ENCODE measurements at places on chromosomes 2 and 18.

DNA sequence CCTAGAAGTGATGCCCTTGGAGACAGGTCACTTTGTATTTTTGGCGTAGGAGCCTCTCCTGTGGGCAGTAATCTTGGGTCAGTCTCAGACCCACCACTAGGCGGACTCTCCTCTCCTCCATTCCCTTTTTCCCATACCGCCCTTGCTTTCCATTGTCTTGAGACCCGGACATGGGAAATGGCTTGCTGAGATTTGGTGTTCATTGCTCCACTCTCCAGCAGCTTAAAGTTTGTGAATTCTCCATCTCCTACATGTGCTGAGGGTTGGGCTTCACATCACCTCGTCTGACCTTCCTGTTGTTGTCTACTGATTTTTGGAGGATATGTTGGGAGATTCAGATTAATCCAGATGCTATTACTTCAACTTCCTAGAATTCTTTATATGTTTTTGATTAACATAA lies 159.2 kb upstream of the RAB12 start:
- no peak for DNase-seq

GRCh38 chr2:224545884-224546644 lies 39.1 kb downstream of the CUL3 start:
- no peak for DNase-seq

DNA sequence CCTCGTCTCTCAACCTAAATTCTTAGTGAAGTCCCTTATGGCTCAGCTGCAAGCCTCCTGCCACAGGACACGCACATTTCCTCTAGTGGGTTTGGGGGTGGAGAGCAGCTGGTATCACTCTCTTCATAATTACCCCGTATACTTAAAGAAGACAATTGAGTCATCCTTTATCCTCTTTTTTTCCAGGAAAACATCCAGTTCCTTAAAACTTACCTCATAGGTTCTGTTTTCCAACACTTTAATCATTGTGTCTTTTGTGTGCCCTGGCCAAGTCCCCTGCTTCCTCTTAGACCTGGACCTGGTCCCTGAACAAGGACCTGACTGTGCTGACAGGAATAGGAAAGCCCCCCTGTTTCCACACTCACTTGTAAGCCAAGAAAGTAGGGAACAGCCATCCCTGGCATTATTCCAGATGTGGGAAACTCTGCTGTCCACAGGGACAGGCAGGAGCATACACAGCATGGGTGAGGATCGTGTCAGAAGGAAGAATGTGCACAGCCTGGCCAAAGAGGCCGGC lies 42.3 kb upstream of the MYO1B start:
- DNase-seq = no peak

- no peak for DNase-seq
Observed at GRCh38 chr18:9177466-9177865, 40.9 kb downstream of the ANKRD12 start.

- DNase-seq = no peak
Observed at GRCh38 chr2:117851969-117852368, 37.5 kb downstream of the DDX18 start.

DNA sequence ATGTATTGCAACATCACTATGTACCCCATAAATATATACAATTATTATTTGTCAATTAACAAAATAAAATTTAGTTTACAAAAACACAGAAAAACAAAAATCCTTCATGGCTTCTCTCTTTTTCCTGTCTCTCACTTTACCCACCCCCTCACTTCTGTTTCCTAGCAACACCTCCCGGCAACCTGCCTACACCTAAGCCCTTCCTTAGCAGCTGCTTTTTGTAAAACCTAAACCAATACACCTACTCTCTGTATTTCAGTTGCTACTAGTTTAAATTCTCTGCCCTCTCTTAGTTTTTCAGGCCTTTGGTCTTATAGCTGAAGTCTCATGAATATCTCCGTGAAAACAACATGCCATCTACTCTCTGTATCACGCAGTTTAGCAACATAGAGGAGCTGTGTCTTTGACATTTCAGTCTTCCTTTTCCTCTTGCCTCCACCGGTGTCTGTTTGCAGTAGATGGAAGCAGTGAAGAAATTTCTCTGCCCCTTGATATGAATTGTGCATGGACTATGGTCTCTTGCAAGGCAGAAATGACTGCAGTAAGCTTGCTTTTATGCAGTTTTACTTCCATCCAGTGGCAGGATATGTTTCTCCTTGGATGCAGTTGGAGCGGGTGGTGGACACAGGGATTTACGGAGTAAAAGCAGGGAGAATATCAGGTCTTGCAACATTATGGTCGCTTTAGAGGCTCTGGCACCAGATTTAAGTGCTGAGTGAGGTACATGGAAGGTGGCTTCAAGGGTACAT lies 42.0 kb upstream of the ZDBF2 start:
- DNase-seq = peak; percentile 56

- DNase-seq = no peak
Observed at GRCh38 chr2:212441821-212442220, 96.8 kb downstream of the ERBB4 start.

GRCh38 chr2:83567551-83567950 lies 891.5 kb downstream of the SUCLG1 start:
- DNase-seq = no peak

DNA sequence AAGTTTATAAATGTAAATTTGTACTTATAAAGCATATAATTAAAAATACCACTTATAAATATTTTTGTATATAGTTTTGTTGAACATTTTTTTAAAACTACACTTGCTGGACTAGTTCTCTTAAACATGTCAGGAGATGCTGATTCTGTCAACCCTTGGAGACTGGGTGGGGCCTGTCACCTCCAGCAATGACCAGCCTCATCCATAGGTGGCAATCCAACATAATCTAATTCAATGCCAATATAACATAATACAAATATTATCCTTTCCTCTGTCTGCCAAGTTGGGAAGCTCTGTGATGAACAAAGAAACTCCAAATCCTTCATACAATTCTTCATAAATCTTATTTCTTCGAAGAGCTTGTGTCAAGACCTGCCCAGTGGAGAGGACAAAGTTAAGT lies 140.4 kb downstream of the RBMS1 start:
- no peak for DNase-seq

- DNase-seq = no peak
Observed at GRCh38 chr2:54638774-54639187, 84.7 kb upstream of the EML6 start.

- DNase-seq = peak; percentile 11
Observed at GRCh38 chr2:64873472-64873924, 115.7 kb upstream of the SLC1A4 start.

- no peak for DNase-seq
Observed at GRCh38 chr2:36403675-36404230, 48.2 kb downstream of the CRIM1 start.

- DNase-seq = no peak
Observed at GRCh38 chr2:212416086-212416485, 122.5 kb downstream of the ERBB4 start.

DNA sequence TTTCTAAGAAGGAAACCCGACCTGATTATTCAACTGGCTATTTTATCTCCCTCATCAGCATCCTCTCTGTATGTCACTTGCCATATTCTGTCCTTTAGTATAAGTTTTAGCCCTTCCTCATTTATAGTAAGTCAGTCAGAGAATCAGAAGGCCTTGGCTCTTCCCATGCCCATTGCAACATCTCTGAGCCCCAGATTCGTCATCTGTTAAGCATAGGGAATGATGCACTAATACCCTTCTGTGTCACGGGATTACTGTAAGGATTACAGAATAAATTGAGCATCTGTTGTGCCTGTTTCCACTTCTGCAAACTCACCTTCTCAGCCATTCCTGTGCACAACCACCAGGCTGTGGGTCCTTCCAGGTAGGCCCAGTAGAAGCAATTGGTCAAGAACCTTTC lies 258.1 kb upstream of the RAB12 start:
- DNase-seq = no peak

DNA sequence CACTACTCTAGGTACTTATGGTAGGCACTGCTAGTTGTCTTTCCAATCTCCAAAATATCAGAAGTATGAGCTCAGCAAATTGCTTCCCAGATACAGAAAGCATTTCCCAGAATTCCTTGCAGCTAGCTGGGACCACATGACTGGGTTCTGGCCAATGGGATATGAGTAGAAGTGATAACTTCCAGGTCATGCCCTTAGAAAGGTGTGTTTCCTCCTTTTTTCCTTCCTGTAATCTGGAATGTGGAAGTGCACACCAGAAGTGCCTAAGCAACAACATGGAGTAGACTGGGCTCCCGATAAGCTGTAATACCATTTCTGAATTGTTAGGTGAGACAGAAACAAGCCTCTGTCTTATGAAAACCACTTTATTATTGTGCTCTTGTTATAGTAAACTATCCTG lies 279.8 kb downstream of the ZNF385B start:
- DNase-seq = no peak

- DNase-seq = peak; percentile 22
Observed at GRCh38 chr2:205763708-205764211, 81.5 kb downstream of the NRP2 start.

- no peak for DNase-seq
Observed at GRCh38 chr2:72991980-72992733, 74.8 kb downstream of the EMX1 start.

DNA sequence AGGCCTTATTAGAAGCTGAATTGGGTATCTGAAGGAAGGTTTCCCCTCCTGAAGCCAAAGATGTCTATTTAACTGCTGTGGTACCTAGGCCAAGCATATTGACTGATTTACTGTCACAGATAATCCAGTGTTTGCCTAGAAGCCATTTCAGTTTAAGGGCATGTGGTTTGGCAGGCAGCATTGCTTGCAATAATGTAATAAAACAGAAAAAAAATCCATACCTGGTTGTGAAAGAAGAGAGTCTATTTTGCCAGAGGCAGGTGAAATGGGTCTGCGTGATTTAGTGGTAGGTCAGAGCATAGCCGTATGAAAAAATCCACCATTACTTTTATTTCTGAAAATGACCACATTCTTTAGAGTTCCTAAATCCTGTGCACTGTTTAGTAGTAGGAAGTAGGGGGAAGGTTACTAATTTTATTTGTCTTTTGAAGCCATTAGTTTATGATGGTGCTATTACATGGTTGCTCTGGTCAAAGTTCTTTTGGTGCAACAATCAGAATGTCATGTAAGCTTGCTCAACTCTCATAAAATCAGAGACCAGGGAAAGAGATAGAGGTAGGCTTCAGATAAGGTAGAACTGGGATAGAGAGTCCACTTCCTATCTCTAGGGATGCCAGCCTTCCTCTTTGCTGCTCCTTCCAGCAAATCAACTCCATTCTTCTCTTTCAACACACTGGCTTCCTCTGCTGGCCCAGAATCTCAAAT lies 343.4 kb downstream of the GPD2 start:
- no peak for DNase-seq

- no peak for DNase-seq
Observed at GRCh38 chr18:28519997-28520396, 343.1 kb upstream of the CDH2 start.

GRCh38 chr2:38572167-38572566 lies 30.6 kb downstream of the HNRNPLL start:
- DNase-seq = no peak

- DNase-seq = no peak
Observed at GRCh38 chr2:74982577-74982976, 24.1 kb downstream of the POLE4 start.
